Small intestine (tissue), 16 donors: ENCODE measurements at places on chromosomes 6 and 20. TPM values are rescaled to one million over a fixed set of nuclear protein-coding genes. Genes with fewer than 3 reads are reported as not detected.

CST3 gene
- polyA plus RNA-seq = 443 TPM

DNA sequence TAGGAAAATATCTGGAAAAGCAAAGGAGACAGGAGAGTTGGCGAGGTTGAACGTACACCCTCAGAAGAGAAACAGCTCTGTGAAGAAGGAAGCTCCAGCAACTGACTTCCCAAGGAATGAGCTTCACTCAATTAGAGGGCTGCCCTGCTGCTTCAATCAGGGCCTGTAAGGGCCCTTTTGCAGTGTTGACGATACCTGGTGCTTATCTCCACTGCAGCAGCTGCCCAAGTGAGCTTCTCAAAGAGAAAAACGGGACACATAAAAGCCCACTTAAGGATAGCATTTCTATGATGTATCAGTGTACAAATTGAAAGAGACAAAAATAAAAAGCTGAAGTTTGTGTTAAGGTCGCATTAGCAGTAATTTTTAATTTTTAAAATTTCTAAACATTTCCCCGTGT lies 16.4 kb downstream of the SEC63 start:
- DNase-seq = no peak

DNA sequence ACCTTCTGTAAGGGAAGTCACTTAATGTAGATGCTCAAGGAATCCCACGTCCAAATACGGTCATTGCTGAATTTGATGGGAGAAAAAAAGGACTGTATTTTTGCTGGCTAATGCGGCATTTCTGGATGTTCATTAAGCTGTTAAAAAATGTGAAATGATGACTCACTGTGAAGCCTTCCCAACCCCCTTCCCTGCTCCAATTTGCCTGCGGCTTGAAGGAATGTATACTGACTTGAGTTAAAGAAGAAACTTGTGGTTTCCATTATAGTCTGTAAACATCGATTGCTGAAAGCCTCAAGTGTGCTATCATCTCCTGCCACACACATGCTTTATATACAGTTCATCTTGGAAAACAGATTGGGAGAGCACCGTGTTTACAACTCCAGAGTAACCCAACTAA lies 249.1 kb upstream of the JAG1 start:
- no peak for DNase-seq

DNA sequence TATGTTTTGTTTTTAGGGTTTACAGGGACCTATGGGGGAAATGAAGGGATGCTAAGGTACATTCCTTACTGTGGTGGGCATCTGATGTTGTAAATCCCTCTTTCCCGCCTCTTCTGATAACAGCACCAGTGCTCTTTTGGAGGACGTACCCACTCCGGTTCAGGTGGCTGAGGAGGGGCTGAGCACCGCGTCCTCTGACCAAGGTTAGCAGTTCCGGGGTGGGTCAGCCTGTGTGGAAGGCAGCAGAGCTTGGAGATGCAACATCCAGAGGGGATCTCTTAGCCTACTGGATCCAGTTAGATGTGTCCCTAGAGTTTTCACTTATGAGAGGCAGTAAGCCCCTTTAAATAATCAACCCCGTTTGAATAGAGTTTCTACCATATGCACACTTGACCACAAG lies 135.3 kb upstream of the KCNG1 start:
- no peak for DNase-seq

DNA sequence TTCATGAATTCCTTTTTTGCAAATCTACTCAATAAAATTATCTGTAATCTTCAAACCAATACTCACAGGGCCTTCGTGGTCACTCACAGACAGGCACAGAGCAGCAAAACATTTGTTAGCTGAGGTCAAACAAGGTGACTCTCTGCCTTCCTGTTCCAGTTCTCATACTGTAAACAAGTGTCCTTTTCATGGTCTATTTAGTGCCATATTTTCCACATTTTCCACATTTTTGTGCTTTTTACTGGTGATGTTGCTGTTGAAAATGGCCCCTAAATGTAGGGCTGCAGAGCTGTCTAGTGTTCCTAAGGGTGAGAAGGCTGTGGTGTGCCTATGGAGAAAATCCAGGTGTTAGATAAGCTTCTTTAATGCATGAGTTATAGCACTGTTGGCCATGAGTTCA lies 133.1 kb upstream of the COL21A1 start:
- no peak for DNase-seq

DNA sequence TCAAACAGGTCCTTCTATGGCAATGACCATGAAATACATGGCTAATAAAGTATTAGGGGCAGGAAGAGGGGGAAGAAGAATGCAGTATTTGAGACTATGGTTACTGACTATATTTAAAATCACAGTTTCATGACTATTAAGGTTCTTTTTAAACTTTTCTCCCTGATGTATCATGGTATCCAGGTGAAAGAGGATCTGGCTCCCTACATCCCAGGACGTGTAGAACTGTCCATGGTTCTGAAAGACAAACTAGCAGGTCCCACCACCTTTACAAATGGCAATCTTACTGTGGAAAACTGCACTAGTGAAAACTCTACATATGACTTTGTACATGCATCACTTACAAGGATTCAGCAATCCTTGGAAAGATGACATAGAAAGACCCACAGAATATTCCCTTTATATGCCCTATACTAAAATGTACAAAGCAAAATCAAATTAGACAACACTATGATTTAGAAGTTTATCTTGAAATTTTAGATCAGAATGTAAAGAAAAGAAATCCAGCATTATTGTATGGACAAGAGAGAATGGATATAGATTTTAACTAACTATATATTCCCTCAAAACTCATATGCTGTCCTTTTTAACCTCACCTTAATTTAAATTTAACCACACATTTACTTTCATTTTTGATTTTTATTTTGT lies 33.5 kb downstream of the RPP21 start:
- DNase-seq = peak; percentile 61

POLR3F gene
- polyA plus RNA-seq = 4.9 TPM

DNA sequence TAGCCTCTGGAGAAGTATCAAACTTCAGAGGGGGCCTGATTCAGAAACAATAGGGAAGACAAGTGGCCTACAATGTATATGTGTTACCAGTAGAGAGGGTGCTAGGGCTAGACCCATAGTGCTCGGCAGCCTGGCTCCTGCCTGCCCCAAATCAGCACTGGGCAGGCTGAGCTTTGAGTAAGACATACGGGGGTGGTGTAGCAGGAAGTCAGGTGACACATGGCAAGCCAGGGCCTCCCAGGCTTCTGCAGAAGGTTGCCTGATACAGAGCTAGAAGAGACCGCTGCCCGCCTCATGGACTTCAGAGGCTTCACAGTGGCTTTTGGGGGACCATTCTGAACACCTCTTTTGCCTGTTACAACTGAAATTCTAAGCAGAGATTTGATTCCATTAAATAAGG lies 43.4 kb downstream of the RALY start:
- peak; percentile 27 for DNase-seq

DNA sequence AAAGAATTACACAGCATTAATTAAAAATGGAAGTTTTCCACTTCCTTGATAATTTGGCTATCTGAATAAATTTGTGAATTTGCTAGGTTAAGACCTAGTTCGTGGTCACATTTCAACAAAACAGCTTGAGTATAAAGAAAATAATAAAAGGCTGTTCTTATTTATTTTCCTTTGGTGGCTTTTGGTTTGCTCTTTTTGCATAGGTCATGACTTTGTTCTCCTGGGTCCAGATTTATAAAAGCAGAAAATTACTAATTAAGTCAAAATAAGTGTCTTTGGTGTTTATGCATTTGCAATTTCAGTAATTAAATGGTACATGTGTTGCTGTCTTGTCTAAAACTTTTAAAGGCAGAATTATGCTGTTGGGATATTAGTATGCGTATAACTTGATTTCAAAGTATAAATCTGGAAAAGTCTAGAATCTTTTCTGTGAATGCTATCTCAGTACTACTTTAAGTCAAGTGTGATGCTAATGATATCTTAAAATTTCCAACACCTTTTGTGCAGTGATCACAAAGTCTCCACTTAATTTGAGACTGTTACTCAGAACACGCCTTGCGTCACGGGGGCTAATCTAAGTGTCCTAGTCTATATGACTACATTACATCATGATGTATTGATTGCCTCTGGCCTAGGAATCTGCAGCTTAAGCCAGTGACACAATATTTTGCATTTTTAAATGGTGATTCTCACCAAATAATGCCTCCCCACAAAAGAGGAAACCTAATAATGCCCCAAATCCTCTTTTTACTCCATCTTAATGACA lies 41.0 kb downstream of the GNAS start:
- peak; percentile 52 for DNase-seq

DNA sequence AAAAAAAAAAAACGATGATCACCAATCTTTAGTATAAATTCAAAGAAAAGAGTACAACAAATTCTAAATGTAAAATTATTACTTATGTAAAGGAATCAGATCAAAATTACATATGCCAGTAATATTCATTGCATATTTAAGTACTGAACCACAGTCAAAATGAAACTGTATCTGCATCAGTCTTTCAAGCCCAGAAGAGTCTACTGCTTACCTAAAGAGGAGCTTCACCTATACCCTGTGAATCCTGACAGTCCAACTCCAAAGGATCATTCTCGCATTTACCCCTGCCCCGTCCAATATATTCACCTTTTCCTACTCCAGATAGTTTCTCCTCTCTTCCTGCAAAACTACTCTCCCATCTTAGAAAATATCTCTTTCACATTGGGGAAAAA lies 9.2 kb downstream of the ATG5 start:
- DNase-seq = no peak

DNA sequence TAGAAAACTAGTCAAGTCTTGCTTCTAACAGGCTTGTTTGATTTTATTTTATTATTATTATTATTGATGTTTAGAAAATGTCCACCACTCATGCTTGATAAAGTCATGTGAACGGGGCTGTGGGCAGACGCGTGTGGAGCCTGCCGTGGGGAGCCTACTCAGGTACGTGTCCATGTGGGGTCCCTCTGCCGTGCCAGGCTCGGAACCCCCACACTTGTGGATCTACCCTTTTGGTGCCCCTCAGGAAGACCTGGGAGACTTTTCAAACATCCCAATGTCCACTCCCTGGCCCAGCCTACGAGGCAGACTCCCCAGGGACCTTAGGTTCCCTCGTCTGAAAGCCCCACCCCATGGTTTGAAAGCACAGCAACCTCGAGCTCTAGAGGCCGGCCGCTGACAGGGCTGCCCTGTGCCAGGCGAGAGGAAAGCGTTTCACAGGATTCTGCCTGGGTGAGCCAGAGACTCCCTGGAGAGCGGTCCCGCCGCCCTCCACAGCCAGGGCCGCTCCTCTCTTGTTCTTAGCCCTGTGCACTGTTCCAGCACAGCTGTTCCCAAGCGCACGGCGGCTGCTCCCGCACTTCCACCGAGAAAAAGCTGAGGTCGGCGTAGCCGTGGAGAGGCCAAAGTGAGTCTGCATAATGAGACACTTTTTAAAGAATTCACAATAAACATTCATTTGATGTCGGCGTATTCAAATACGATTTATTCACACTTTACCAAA lies 249.7 kb downstream of the TTLL2 start:
- no peak for DNase-seq

DNA sequence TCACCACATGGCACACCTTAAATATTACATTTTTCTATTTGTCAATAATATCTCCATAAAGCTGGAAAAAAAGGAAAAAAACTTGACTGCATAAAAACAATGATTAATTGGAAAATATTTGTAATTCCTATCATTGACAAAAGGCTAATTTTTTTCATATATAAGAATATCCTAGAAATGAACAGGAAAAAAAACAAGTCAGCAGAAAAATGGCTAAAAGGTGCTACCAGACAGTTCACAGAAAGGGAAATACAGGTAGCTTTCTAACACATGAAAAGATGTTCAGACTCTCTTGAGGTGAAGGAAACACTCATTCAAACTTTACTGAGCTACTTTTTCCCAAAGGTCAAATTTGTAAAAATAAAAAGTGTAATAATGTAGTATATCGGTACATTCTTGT lies 104.1 kb upstream of the SCAF8 start:
- DNase-seq = no peak

FHL5 gene
- 1.4 TPM for polyA plus RNA-seq

DNA sequence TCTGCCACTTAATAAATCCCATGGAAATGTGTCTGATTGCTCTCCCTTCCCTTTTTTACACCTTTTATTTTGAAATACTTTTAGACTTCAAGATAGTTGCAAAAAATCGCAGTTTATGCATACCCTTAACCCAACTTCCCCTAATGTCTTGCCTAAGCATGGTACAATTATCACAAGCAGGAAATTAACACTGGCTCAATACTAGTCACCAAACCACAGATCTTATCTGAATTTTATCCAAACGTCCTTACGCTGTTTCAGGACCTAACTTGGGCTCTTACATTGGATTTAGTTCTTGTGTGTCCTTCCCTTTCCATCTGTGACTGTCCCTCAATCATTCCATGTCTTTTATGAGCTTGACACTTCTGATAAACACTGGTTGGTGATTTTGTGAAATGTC lies 146.3 kb downstream of the ZNF217 start:
- DNase-seq = no peak

DNA sequence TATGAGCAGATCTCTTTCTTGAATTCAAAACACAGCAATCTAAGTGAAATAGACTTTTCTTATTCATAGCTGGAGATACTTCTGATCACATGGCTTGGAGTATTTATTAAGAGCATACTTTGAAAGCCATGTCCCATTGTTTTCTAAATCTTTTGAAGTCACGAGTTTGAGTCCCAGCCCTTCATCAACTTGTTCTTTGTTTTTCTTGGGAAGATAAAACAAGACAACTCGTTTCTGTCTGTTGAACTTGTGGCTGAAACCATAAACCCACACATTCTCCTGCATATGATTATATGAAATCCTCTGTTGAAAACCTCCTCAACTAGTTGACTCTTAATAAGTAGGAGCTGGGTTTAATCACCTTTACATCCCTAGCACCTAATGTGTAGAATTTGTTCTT lies 3.3 kb downstream of the RNF144B start:
- no peak for DNase-seq

- DNase-seq = no peak
Measured at GRCh38 chr6:31836047-31836473, 8.5 kb downstream of the HSPA1B start.

GRCh38 chr20:45291526-45291925 lies 15.1 kb upstream of the RBPJL start:
- no peak for DNase-seq

SYNJ2 gene
- 9.4 TPM for polyA plus RNA-seq

SLC44A4 gene
- 82.3 TPM for polyA plus RNA-seq

COX4I2 gene
- 3.7 TPM for polyA plus RNA-seq

DNA sequence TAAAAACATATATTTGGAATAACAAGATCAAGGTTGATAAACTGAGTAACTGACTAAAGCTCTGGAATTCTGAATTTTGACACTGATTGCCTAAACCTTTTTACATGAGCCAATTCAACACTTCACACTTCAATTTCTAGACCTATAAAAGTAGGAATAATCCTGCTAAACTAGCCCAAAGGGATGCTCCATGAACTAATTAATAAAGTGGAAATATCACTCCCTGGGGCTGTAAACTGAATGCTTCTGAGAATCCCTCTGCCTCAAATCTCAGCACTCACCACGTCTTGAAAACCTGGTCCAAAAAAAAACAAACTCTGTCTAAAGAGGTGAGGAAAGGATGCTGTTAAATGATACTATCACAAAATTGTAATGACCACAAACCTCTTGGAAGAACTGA lies 50.9 kb downstream of the DCDC2 start:
- DNase-seq = no peak

HDGFL1 gene
- polyA plus RNA-seq = not detected

- DNase-seq = no peak
Measured at GRCh38 chr6:110612298-110612697, 135.9 kb upstream of the SLC22A16 start.

WFDC2 gene
- 7.8 TPM for polyA plus RNA-seq
